ENCODE measurements at places on chromosomes 12 and 14. TPM values are rescaled to one million over a fixed set of nuclear protein-coding genes. Genes with fewer than 3 reads are reported as not detected.

DNA sequence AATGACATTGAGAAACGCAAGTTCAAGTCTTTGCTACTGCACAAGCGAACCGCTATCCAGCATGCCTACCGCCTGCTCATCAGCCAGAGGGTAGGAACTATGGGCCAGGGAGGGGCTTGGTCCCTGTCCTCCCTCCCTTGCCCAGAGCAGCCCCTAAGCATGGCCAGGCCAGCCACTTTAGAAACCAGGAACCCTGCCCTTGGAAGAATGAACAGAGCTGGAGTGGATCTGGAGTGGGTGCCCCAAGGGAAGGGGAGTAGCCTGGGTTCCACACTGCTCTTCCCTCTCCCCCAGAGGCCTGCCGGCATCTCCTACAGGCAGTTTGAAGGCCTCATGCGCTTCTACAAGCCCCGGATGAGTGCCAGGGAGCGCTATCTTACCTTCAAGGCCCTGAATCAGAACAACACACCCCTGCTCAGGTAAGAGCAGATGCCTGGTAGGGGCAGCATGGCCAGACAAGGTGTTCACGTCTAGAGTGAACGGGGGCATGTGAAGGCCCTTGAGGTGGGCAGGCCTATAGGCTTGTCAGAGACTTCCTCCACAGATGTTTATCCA, 55.8 kb downstream of the TPCN1 start:
- H3K27ac ChIP-seq = no peak overlapping the region
- no peak for DNase-seq
- peaks cover 14% of the 10 kb centered on the region for H3K4me1 ChIP-seq
- H3K27me3 ChIP-seq = no peaks in the 10 kb centered on the region
- no peak overlapping the region for H3K4me3 ChIP-seq
- peaks cover 19% of the 10 kb centered on the region for H3K36me3 ChIP-seq

TEAD4 gene
- polyA plus RNA-seq = 30.3 TPM

APOF gene
- polyA plus RNA-seq = not detected

- DNase-seq = no peak
- H3K4me3 ChIP-seq = no peak overlapping the region
These were observed 116.0 kb upstream of the PLXNC1 start for GRCh38 chr12:94032368-94032767.

DNA sequence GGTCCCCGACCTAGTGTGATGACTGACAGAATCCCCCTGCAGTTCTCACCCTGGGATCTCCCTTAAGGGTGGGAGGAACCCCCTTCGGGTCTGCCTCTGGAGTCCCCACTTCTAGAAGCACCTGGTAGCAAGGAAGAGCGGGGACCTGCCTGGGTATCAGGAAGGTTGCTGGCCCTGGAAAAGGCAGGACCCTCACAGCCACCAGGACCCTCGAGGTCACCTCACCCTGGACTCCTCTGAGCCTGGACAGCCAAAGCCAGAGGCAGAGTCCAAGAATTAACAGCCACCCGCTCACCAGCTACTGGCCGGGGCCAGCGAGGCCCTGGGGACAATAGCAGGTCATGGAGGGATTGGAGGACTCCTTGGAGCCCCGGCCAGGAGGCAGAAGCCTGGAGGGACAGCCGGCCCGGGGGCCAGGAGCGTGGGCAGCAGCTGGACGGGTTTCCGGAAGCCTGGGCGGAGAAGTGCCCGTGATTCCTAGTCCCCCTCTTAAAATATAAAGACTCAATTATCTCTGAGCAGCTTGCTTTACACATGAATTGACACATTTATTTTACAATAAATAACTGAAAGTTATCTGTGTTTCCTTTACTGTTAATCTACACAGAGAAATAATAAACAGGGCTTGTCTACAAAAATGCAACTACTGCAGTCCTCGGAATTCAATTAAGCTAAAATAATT, 17.5 kb downstream of the BCL11B start:
- no peak for DNase-seq
- H3K27ac ChIP-seq = no peak overlapping the region
- no peaks in the 10 kb centered on the region for H3K27me3 ChIP-seq
- H3K4me3 ChIP-seq = no peak overlapping the region
- no peaks in the 10 kb centered on the region for H3K36me3 ChIP-seq

All from pancreas (tissue), 10 donors.